Transverse colon (tissue), 4 donors: ENCODE measurements at places on chromosomes 11 and 22. TPM values are rescaled to one million over a fixed set of nuclear protein-coding genes. Genes with fewer than 3 reads are reported as not detected.
A peak's percentile ranks its signal among the peaks of the same experiment; 100 is the strongest.

PARVB gene
- total RNA-seq, result 9.7 TPM

DNA sequence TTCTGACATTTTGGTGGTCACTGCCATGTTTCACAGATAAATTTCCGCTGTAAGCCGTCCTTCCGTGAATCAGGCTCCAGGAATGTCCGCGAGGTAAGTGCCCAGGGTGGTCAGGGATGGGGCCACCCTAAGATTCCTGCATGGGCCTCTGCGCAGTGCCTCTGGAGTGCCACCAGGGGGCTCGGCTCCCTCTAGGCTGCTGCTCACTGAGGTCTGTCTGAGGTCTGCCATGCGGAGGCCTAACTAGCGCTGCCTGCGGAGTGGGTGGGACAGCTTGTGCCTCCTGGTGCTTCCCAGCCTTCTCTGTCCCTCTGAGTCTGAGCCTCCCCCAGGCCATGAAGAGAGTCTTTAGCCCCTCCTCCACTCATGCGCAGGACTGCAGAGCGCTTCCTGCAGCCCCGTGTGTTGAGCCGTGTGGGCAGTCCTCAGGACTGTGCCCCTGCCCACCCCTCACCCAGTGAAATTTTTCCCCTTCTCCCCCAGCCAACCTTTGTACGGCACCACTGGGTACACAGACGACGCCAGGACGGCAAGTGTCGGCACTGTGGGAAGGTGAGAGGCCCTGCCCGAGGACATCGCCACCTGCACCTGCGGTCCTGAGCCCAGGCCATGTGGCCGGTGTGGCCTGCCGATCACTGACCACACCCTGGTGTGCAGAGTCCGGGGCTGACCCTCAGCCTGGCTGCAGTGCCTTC is 11.9 kb upstream of the MDK start:
- peak; percentile 47 for DNase-seq
- no peak overlapping the region for H3K4me3 ChIP-seq
- no peaks in the 10 kb centered on the region for H3K36me3 ChIP-seq
- no peak overlapping the region for H3K27ac ChIP-seq

RNH1 gene
- total RNA-seq, result 151 TPM

DNA sequence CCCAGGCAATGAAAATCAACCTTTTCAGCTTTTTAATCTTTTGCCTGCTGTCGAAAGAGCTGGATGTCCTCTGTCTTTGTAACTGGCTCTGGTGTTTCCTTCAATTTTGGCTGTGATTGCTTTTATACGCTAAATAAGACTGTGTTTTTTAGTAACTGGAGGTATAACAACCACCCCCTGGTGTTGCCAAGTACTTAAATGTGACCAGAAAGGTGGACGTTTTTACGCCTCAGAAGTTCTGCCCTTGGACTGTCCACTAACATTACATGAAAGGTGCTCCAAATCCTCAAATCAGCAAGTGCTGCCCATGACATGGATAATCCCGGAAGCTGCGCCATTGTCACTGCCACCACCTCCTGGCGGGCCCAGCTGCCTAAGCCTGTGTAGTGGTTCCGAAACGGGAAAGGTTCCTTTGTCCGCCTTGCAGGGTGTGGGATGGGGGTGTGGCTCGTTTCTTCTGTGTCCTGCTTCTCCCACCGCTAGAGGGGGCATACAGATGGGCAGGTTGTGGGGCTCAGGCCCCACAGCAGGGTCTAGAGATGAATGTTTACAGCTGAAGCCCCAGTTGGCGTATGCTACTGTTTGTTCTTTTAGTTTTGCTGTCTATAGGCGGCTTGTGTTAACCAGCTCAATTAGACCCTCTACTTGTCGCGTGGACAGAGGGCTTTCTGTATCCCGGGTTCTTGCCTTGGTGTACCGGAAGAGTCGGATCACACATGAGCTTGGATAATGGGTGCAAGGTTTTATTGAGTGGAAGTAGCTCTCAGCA is 82.2 kb upstream of the SEPTIN5 start:
- DNase-seq, result no peak
- peaks cover 23% of the 10 kb centered on the region for H3K27me3 ChIP-seq
- no peaks in the 10 kb centered on the region for H3K36me3 ChIP-seq
- H3K4me1 ChIP-seq, result no peaks in the 10 kb centered on the region

GRCh38 chr11:111942829-111943228 is 5.7 kb downstream of the DIXDC1 start:
- peaks cover 5% of the 10 kb centered on the region for H3K4me1 ChIP-seq
- no peak overlapping the region for H3K27ac ChIP-seq
- no peaks in the 10 kb centered on the region for H3K36me3 ChIP-seq
- no peak overlapping the region for H3K4me3 ChIP-seq
- H3K27me3 ChIP-seq, result no peaks in the 10 kb centered on the region

OR10D3 gene
- total RNA-seq, result not detected

GRCh38 chr11:58968251-58968711 is 29.0 kb downstream of the GLYATL1 start:
- H3K4me1 ChIP-seq, result no peaks in the 10 kb centered on the region
- no peaks in the 10 kb centered on the region for H3K36me3 ChIP-seq

DNA sequence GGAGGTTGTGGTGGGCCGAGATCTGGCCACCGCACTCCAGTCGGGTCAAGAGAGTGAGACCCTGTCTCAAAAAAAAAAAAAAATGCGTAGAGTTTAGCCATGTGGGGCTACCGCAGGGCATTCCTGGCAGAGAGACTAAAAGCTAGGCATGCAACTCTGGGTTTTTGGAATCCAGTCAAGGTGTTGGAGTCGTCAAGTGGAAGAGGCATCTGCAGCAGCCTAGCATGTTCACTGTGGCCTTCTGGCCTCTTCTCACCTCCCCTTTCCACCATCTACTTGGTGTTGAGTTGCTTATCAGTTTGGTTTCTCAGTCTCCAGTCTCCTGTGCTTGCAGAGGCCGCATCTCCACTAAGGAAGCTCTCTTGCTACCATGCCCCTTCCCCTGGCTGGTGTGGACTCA is 572.5 kb downstream of the NTM start:
- no peak overlapping the region for H3K4me3 ChIP-seq
- DNase-seq, result no peak
- no peak overlapping the region for H3K27ac ChIP-seq
- H3K4me1 ChIP-seq, result no peaks in the 10 kb centered on the region
- H3K36me3 ChIP-seq, result no peaks in the 10 kb centered on the region

DNA sequence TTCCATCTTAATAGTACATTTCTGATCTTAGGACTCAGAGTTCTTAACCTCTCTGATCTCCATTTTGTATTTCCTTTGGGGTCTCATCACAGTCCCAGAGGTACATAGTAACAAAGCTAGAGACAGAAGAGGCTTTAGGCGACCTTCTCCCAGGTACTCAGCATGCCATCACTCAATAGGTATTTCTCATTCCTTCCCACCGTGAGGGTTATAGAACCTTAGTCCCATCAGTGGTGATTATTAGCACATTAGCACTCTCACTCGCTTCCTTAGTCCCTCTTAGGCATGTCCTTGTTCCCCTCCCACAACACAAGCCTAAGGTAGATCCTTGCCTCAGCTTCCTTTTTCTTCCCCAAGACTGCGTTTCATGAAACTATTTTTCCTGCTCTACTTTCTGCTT is 14.7 kb downstream of the SWAP70 start:
- H3K4me1 ChIP-seq, result no peaks in the 10 kb centered on the region
- H3K27ac ChIP-seq, result no peak overlapping the region
- no peaks in the 10 kb centered on the region for H3K36me3 ChIP-seq
- no peak overlapping the region for H3K4me3 ChIP-seq
- no peak for DNase-seq

- H3K4me3 ChIP-seq, result no peak overlapping the region
- no peaks in the 10 kb centered on the region for H3K36me3 ChIP-seq
- no peaks in the 10 kb centered on the region for H3K27me3 ChIP-seq
- no peak for DNase-seq
- no peaks in the 10 kb centered on the region for H3K4me1 ChIP-seq
These were observed 44.7 kb upstream of the CAPRIN1 start for GRCh38 chr11:34006876-34007275.

DNA sequence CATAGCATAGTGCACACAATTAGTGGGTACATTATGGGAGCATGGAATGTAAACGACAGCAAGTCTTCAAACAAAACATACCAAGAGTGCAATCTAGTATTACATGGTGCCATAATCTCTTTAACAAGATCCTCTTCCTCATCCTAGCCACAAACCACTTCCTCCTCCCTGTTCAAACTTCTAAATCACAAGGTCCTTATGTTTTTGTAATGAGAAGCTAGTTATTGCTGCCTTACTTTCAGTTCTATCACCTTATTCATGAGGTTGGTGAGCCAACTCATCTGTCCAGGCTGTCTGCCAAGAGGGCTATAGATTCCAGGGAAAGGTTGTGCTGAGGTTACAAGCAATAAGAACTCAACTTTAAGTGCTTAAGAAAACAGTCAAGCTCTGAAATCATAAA is 195.4 kb upstream of the ARHGAP20 start:
- DNase-seq, result peak; percentile 72
- no peak overlapping the region for H3K4me3 ChIP-seq
- no peaks in the 10 kb centered on the region for H3K36me3 ChIP-seq
- H3K4me1 ChIP-seq, result peaks cover 18% of the 10 kb centered on the region
- peak overlapping the region; percentile 50 for H3K27ac ChIP-seq
- H3K27me3 ChIP-seq, result no peaks in the 10 kb centered on the region

STX3 gene
- total RNA-seq, result 131 TPM

GRCh38 chr11:92770419-92770818 is 199.0 kb upstream of the MTNR1B start:
- no peaks in the 10 kb centered on the region for H3K27me3 ChIP-seq
- H3K4me3 ChIP-seq, result no peak overlapping the region
- H3K36me3 ChIP-seq, result no peaks in the 10 kb centered on the region
- no peak for DNase-seq
